Forelimb muscle (tissue), 1 donor: ENCODE measurements at places on chromosomes 5 and 9.

- no peak for DNase-seq
Observed at GRCh38 chr5:135133698-135134515, 99.9 kb upstream of the PITX1 start.

GRCh38 chr9:113956901-113957300 is 80.8 kb downstream of the ZNF618 start:
- no peak for DNase-seq

GRCh38 chr5:114243281-114243971 is 118.4 kb upstream of the KCNN2 start:
- no peak for DNase-seq

- DNase-seq = no peak
Observed at GRCh38 chr9:120040896-120041295, 539.1 kb downstream of the CDK5RAP2 start.

- DNase-seq = no peak
Observed at GRCh38 chr9:71441266-71441665, 319.8 kb upstream of the TRPM3 start.

- DNase-seq = no peak
Observed at GRCh38 chr5:156929366-156929948, 33.6 kb downstream of the TIMD4 start.

GRCh38 chr9:104280178-104280560 is 186.1 kb downstream of the SMC2 start:
- DNase-seq = no peak

GRCh38 chr5:36536616-36537005 is 69.8 kb upstream of the SLC1A3 start:
- no peak for DNase-seq

DNA sequence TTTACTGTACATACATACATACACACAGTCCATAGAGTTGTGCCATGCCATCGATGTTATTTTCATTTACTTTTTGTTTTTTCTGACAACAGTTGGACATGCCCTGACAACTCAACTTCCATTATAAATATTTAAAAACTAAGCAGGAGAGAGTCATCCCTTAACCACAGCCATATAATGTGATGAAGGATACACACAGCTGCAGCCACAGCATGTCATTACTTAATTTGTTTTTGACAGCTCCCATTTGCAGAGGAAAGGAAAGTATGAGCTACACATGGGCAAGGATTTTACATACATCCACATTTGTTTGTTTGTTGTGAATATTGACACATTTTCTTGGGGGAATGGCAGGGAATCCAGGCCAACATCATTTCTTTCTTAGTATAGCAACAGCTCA is 91.5 kb upstream of the TUT7 start:
- no peak for DNase-seq

DNA sequence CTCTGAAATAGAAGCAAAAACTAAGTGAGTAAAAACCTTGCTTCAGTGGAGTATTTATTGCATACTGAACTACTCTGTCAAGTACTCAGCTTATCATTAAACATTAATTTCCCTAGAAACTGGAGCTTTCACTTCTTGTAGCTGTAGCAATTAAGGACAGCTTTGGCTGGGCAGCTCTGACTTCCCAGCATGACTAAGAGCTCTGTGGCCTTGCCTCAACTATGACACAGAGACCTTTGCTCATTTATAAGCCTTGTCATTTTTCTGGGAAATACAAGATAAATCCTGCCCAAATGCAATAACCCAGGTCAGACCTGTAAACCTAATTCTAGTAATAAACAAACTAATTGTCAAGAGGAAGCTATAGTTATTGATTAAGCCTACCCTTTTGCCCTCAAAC is 65.4 kb upstream of the STK32A start:
- DNase-seq = no peak

DNA sequence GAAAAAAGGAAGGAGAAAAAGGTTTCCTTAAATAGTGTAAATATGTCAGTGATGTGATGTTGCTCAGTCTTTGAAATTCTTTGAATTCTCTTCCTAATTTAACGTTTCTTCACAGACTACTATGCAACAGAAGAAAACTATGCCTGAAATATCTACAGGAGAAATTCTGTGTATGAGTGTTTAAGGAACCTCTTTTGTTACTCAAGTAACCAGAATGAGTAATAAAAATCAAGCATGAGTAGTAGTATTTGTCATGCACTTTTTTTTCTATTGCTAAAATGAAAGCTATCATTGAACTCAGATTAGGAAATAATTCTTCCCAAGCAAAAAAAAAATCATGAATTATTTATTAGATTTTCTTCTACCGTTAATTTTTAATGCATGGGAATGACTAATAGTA is 20.3 kb upstream of the THG1L start:
- no peak for DNase-seq

GRCh38 chr5:173211284-173211683 is 23.7 kb downstream of the NKX2-5 start:
- DNase-seq = no peak

- DNase-seq = no peak
Observed at GRCh38 chr9:127562841-127563401, 49.2 kb upstream of the STXBP1 start.

DNA sequence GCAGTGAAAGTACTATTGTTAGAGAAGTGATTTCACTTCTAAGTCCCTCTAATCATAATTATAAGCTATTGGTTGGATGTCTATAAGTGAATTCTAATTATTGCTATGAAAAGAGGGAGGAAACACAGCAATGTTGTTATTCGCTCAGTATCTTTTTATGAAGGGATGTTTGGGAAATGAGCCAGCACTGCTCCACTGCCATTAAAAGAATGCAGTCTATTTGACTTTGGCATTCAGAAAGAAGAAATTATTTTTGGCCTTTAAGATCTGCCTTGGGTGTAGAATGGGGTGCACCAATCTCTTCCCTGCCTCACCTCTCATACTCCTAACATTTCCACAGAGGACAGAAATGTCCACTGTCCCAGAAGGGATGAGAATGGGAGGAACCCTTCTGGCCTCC is 332.0 kb downstream of the SPATA31D1 start:
- no peak for DNase-seq
